ENCODE measurements at places on chromosomes 16 and 17.

GRCh38 chr16:26413780-26414179 is 652.9 kb upstream of the C16orf82 start:
- no peak for DNase-seq

- peak; percentile 83 for DNase-seq
Measured at GRCh38 chr17:57874434-57875289, 24.8 kb upstream of the MRPS23 start.

- no peak for DNase-seq
Measured at GRCh38 chr16:75742424-75743047, 16.2 kb upstream of the CPHXL start.

GRCh38 chr16:69479775-69480174 is 55.4 kb downstream of the CYB5B start:
- DNase-seq: no peak

GRCh38 chr17:80455784-80456183 is 20.6 kb downstream of the NPTX1 start:
- DNase-seq: no peak
